SIG-M5 (cell line): ENCODE measurements at places on chromosomes 7 and 10.

GRCh38 chr10:70584366-70584765, 18.2 kb downstream of the PRF1 start:
- DNase-seq: no peak

- DNase-seq: no peak
Observed at GRCh38 chr7:128385988-128386925, 23.5 kb downstream of the IMPDH1 start.

GRCh38 chr7:138658889-138659288, 42.3 kb downstream of the SVOPL start:
- DNase-seq: no peak

DNA sequence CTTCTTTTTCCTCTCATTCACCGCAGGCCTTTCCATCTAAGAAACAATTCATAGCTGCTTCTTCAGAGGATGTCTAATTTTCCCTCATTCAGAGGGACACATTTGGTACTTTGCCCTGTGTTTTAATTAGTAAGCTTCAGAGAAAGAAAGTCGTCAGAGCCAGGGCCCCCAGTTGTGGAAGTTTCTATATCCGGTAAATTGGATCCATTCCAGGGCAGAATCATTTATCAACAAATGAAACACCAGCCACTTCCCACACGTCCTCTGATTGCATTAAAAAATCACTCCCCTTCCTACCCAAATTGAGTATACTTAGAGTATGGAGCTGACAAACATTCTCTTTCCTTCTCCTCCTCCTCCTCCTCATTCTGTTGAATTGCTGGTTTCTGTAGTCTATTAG, 205.8 kb upstream of the HDAC9 start:
- DNase-seq: no peak

DNA sequence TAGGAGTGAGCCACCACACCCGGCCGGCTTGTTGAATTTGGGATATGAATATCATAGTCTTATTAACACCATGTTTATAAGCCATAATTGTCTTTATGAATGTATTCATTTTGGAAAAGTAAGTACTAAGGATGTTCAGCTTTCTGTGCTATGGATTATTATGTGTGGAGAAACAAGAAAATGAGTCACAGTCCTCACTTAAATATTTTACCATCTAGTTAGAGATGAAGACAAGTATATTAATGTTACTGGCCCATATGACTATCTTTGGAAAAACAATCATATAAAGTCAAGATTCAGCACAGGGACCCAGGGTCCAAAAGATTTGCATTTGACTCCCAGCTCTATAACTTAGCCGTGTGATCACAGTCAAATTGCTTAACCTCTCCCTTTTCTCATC, 9.8 kb upstream of the TOMM7 start:
- no peak for DNase-seq

DNA sequence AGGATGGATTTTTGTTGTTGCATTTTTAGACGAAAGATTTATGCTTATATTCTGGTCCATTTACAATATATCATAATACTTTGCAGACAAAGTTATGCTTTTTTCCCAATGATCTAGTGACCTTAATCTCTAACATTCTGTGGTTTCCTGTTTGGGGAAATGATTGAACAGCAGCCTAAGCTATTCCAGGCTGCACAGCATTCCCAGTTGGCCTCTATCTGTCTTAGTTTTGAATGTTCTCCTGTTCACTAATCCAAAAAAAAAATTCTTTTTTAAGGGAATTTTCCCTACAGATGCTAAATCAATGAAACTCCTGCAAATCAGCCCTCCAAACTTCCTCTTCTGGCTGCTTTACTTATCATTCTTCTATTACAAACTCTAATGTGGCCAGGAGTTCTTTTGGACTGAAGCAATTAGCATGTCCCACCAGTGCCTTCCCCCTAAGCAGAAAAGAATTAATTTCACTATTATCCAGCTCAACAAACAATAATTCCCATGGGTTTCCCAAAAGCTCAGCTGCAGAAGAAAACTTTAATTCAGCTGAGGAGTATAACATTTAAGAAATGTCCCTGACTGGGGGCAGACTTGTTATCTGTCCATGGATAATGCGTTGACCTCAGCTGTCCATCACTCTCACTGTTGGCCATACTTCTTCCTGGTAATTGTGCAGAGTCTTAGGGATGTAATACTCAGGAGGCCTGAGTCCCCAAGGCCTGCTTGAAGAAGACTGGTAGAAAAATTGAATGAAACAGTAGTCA, 81.9 kb upstream of the TRIL start:
- no peak for DNase-seq

DNA sequence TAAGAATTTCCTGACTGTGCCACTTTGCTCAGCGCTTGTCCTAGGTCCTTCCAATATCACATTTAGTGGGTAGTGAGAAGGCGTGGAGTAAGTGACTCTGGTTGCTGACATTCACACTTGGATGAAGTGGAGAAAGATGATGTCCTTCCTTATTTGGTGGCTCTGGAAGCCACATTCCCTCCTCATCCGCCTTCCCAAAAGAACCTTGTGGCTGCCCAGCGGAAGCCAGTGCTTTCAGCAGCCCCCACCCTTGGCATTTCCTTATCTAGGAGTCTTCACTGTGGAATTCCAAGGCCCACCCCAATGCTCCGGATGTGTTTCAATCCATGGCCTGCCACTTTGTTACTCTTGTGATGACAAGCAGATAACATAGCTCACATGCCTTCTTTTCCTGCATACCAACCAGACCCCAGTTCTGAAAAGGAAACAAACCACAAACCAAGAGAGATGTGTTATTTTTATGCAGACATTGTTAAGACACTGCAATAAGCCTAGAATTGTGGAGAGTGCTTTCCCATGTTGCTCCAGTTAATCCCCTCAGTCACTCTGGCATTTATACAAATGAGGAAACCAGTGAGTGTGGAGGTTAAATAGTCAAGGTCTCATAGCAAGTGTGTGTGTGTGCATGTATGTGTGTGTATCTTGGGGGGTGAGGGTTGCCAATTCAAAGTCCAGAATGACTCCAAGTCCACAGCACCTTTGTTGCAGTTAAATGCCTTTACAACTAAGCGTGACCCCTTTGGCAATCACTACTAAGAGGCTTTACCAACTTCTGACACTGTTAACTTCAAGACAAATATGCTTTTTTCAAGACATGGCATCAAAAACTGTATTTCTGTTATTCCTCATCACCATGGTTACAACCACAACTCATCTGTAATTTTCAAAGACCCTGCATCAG, 10.3 kb upstream of the ANKRD1 start:
- no peak for DNase-seq

GRCh38 chr7:51973071-51973470, 656.5 kb upstream of the COBL start:
- no peak for DNase-seq

DNA sequence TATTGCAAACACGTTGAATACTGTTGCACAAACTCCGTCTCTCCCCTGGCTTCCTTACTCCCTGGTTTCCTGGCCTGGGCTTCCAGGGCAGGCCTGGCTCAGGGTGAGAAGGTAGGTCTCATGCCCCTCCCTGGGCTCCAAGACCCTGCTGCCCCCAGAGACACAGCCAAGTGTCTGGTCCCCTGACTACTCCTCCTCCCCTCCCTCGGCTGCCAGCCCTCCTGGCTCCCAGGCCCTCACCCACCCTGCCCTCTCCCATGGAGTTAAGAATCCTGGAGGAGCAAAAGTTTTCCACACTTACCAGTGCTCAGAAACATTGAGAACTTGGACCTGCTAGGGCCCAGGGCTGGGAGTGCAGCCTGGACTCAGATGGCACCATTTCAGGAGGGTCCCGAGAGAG, 47.2 kb upstream of the RABGEF1 start:
- DNase-seq: no peak

- DNase-seq: no peak
Observed at GRCh38 chr7:33781167-33781566, 124.2 kb upstream of the BMPER start.

DNA sequence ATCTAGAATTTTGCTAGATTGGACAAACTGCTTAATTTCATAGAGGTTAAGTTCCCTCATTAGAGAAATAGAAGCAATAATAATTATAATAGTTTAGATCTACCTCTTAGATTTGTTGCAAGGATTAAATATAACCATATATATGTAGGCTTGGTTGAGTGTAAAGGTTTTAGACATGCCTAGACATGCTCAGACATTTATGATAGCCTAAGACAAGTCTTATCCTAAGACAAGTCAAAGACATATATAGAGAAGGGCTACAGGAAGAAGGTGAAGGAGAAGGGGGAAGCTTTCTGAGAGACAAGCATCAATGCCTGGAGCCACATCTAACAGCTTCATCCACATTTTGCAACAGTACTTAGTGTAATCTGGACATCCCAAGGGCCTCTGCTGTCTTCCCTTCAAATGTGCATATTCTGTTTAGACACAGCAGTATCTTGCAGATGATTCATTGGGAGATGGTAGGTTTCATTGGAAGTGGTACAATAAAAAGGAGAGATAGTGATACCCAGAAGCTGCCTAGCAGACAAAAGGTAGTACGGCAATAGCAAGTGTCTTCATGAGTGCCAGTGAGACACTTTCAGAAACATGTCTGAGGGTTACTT, 146.5 kb downstream of the HGF start:
- no peak for DNase-seq

GRCh38 chr7:96088579-96088978, 233.3 kb downstream of the SLC25A13 start:
- no peak for DNase-seq

DNA sequence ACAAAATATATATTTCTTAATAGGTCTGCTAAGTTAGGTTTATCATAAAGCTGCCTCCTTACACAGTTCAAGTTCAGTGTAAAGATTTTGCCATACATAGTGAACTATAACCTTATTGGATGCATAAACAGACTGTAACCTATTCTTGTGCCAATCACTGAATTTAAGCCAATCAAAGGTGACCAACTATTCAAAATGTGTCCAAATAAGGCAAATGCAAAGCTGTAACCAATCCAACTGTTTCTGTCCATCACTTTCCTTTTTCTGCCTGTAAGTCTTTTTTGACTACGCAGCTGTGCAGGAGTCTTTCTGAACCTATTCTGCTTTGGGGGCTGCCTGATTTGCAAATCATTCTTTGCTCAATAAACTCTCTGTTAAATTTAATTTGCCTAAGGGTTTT, 11.6 kb upstream of the DNMBP start:
- DNase-seq: no peak

DNA sequence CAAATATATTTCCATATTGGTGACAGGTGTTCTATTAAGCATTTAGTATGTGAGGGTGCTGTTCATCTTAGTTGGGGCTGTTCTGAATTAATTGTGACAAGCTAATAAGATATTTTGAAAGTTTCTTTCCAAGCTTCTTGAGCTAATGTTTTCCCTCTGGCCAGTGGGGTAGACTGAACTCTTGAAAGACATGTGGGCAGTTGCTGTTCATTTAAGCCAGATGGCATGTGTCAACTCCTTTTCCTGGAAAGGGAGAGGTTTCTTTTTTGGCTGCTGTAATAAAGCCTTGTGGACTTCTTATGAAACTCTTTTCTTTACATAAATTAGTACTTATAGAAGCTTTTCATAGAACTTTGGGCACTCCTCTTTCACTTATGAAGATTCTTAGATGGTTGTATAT, 21.7 kb downstream of the RAB18 start:
- DNase-seq: no peak

- DNase-seq: peak; percentile 45
Observed at GRCh38 chr7:129615018-129615417, 3.5 kb downstream of the NRF1 start.

- no peak for DNase-seq
Observed at GRCh38 chr10:62895063-62895462, 78.9 kb upstream of the EGR2 start.

DNA sequence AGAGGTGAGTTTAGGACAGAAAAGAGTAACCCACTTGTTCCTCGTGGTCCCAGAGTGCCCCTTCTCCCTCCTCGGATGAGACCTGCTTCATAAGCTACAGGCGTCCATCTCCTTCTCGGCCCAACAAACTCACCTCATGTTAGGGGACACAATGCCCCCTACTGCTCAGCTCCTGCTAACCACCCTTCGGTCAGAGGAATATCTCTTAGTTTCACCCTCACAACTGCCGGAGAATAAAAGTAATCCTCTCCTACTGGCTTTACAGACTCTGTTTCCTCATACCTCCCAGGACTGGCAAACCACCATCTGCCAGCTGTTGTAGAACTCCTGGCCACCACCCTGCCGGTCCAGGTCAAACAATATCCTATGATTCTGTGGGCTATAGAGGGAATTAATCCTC, 3.2 kb downstream of the AKR1B15 start:
- no peak for DNase-seq

GRCh38 chr7:28958980-28959347, 834 bp upstream of the TRIL start:
- no peak for DNase-seq

GRCh38 chr10:13396369-13396768, 48.3 kb upstream of the SEPHS1 start:
- no peak for DNase-seq

DNA sequence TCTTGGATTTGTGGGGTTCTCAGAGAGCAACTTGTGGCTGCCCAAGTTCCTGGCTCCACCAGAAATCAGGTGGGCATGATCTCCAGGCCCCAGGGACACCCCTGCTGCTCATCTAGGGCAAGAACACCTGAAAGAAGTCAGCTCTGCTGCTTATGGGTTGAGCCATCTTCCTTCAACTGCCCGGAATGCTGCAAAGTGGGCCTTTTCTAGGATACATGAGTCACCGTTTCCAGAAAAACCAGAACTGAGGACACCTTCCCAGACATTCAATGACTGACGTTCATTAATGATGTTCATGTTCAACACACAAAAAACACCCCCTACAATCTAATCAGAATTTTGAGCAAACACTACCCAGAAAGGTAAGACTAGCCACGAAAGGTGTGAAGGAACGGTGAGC, 98.0 kb downstream of the MAD1L1 start:
- DNase-seq: no peak

DNA sequence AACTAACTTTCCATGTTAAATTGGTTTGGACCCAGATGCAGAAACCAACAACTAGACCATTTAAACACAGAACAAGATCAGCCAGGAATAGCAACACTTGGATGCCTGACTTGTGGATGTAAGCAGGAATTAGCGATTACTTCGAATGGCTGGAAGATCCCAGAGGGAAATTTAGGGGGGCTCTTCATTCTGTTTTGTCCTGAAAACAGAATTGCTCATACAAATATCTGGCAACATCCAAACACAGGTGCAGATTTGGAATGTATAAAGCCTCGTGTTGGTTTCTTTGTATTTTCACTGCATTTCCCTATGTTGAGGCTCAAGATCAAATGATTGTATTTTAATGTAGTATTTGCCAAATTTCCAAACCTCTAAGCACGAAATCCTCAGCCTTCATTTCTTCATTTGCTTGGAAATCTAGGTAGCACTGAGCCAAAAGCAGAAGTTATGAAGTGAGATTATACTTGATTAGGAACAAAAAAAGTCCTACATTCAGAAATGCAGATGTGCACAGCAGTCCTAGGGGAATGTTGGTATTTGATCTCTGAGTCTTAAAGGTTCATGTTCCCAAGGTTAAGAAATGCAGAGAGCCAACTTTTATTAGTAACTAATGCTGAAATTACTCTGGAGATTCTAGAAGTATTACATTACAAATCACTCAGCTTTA, 248.7 kb upstream of the TCF7L2 start:
- no peak for DNase-seq

GRCh38 chr7:151936207-151936606, 20.0 kb upstream of the GALNTL5 start:
- DNase-seq: peak; percentile 42
